Aorta (tissue), 5 donors: ENCODE measurements at places on chromosomes 1 and 21. TPM values are rescaled to one million over a fixed set of nuclear protein-coding genes. Genes with fewer than 3 reads are reported as not detected.

CNKSR1 gene
- polyA plus RNA-seq: 4.9 TPM

ST6GALNAC3 gene
- 1.3 TPM for polyA plus RNA-seq

DPT gene
- 56.5 TPM for polyA plus RNA-seq

TARBP1 gene
- 3.1 TPM for polyA plus RNA-seq

HAPLN2 gene
- not detected for polyA plus RNA-seq

TRIM17 gene
- polyA plus RNA-seq: not detected

SPATA21 gene
- 0.33 TPM for polyA plus RNA-seq

BECN2 gene
- not detected for polyA plus RNA-seq

HSD3B1 gene
- polyA plus RNA-seq: not detected

NBPF1 gene
- 7.9 TPM for polyA plus RNA-seq

HCRTR1 gene
- 0.18 TPM for polyA plus RNA-seq

GUCA2B gene
- 1.2 TPM for polyA plus RNA-seq

PLA2G2E gene
- polyA plus RNA-seq: not detected

TOMM40L gene
- polyA plus RNA-seq: 10.2 TPM

OR2L8 gene
- polyA plus RNA-seq: not detected

NPHP4 gene
- 4.8 TPM for polyA plus RNA-seq

ZSCAN20 gene
- polyA plus RNA-seq: 2.2 TPM
